ENCODE measurements at places on chromosomes 3 and 15. TPM values are rescaled to one million over a fixed set of nuclear protein-coding genes. Genes with fewer than 3 reads are reported as not detected.

DNA sequence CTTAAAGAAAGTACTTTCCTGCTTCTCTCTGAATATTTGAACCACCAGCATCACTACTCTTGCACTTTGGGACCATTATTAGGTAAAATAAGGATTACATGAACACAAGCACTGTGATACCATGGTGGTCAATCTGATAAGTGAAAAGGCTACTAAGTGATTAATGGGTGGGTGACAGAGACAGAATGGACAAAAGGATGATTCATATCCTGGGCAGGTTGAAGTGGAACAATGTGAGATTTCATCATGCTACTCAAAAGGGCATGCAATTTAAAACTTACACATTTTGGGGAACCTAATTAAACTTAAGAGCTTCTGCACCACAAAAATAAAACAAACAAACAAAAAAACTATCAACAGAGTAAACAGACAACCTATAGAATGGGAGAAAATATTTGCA lies 172.0 kb upstream of the CD96 start:
- H3K27me3 ChIP-seq: no peaks in the 10 kb centered on the region
- H3K4me1 ChIP-seq: no peaks in the 10 kb centered on the region
- no peaks in the 10 kb centered on the region for H3K36me3 ChIP-seq

Gene MME
- total RNA-seq: 3.1 TPM

- H3K27ac ChIP-seq: no peak overlapping the region
- no peak for DNase-seq
- H3K36me3 ChIP-seq: no peaks in the 10 kb centered on the region
- H3K27me3 ChIP-seq: no peaks in the 10 kb centered on the region
- H3K4me1 ChIP-seq: no peaks in the 10 kb centered on the region
- no peak overlapping the region for H3K4me3 ChIP-seq
Measured at GRCh38 chr3:191254098-191254873, 55.2 kb downstream of the OSTN start.

DNA sequence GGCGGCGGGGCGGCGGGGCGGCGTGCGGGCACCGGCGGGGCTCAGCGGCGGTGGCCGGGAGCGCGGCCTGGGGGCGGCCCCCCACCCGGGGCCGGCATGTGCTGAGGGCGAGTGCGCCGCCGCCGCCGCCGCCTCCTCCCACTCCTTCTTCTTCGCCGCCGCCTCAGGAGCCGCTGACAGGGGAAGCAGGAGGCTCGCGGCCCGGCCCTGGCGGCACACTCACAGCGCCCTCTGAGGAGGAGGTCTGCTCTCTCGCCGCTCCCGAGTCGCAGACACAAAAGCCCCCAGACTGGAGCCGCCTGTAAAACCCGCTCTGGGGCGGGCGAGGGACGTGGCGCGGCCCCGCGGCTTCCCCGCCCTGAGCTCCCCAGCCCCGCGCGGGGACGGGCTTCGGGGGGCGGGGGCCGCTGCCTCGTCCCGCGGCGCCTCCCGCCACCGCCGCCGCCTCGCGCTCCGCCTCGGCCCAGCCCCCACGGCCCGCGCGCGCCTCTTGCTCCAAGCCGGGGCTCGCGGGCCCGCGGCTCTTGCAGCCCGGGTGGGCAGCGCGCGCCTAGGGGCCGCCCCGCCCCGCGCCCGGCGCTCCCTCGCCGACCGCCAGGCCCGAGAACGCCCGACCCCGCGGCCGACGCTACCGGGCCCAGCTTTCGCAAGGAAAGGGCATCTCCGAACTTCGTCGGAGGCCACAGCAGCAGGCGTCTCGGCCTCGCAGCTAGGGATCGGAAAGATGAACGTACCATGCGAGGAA lies at the start of gene PYGO1:
PYGO1 (minus strand) TSS at position 276 of the 745 bp plus-strand sequence. CDS start 462 bp downstream, outside the sequence.
- H3K4me1 ChIP-seq: no peaks in the 10 kb centered on the region
- H3K27ac ChIP-seq: peak within 1 kb of the TSS; percentile 89
- H3K4me3 ChIP-seq: peak within 1 kb of the TSS; percentile 78
- DNase-seq: peak; percentile 88
- no peaks in the 10 kb centered on the region for H3K27me3 ChIP-seq

DNA sequence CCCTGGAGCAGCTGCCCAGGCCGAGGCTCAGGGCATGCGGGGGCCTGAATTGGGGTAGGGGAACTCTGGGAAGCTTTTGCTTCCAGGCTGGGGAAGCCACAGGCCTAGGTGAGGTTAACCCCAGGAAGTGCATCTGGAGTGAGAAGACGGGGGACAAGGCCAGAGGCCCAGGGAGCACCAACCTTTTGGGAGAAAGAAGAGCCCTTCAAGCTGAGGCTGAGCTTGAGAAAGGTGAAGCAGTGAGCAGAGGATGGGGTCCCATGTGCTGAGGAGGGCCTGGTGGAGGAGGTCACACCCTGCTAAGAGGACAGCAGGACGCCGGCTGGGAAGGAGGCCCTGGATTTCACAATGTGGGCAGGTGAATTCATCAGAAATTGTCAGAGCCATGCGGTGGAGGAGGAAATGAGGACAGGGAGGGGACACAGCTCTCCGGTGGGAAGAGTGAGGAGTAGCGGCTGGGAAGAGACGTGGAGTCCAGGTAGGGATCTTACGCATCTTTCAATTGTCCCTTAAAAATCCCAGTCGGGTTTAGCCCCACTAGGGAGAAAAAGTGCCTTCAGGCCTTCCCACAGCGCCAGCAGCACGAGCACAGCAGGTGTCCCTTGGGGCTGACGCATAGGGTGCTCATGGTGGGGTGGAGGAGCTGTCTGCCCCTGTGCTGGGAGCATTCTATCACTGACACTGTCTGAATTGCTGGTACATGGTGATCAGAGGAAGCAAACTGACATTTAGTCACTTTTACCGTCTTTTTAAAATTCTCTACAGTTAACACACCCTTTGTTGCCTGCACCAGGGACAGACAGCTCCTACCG lies 50.9 kb downstream of the HCN4 start:
- H3K36me3 ChIP-seq: no peaks in the 10 kb centered on the region
- H3K27ac ChIP-seq: no peak overlapping the region
- DNase-seq: peak; percentile 37
- no peak overlapping the region for H3K4me3 ChIP-seq
- no peaks in the 10 kb centered on the region for H3K27me3 ChIP-seq

DNA sequence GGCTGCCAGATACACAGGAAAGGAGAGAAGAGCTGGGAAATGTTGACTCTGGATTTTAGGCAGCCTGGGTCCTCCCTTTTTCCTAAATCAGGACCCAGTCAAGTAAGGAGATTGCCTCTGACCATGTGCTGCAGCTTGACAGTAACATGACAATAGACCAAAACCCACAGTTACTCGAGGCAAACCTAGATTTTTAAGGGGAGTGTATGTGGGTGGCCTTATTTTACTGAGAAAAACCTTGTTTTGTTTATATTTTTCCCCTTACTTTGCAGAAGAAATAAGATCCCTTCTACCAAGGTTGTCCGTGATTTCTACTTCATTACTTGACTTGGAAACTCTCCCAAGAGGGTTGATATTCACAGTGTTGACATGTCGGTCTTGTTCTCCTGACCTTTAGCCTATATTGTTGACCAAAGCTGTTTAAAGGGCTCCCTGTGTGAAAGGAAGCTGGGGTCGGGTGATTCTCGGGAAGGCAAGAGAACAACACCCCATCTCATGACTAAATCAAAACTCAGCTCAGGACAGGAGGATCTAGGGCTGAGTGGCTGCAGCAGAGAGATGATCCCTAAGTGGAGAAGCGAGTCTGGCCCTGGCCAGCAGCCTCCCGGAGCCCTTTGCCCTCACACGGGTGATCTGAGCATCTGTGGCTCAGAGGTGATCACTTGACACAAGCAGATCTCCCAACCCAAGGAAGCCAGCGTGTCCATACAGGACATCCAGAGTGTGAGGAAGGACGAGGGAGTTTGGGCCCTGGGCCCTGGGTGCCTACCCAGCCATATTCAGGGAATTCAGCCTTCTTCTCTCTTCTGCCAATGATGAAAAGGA lies 31.0 kb upstream of the SLCO2A1 start:
- H3K4me3 ChIP-seq: no peak overlapping the region
- no peaks in the 10 kb centered on the region for H3K36me3 ChIP-seq
- no peaks in the 10 kb centered on the region for H3K4me1 ChIP-seq
- peak; percentile 39 for DNase-seq
- H3K27me3 ChIP-seq: no peaks in the 10 kb centered on the region

DNA sequence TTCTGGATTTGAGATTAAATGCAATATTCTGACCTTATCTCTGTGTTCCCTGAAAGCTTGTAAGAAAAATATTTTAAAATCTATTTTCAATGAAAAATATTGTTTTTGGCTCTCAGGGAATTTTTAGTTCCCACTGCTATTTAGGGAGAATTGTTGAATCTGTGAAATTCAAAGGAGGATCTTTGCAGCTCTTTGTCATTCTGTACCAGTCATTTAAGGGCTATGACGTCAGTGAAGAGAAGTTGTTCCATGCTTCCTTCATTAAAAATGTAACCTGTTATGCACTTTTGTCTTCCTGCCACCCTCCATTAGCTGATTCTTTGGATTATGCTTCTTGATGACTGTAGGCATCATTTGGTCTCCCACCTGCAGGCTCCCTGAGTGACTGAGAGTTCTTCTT lies 427.8 kb upstream of the C2CD4B start:
- H3K27ac ChIP-seq: peak overlapping the region; percentile 89
- peaks cover 10% of the 10 kb centered on the region for H3K4me1 ChIP-seq
- H3K27me3 ChIP-seq: no peaks in the 10 kb centered on the region
- H3K36me3 ChIP-seq: no peaks in the 10 kb centered on the region
- no peak for DNase-seq
- no peak overlapping the region for H3K4me3 ChIP-seq

DNA sequence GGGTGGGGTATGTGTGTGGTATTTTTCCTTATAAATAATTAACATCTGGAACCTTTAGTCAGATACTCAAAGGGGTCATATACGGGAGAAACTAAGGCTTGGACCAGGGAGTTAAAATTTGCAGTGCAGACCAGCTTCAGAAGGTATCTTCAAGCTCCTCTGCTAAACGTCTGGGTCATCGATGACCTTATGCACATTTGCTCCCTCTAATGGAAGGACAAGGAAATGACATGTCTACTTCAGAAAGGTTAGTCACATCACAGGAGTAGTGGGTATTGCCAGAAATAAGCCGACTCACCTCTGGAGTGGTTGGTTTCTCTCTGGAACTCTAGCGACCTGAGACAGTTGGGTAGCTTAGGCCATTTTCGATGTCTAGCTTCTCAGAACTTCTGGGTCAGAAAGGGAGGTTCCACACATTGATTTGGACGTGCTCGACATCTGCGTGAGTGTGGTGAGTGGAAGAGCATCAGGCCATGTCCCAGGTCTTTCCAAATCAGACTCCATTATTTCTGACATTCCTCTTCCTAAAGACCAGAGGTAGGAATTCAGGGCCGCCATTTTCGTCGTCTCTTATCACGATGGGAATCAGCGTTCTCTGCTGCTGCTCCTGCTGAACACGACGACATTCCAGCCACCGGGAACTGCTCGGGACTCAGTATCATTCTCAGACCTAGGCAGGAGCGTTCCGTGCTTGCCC lies 31.8 kb upstream of the RASA2 start:
- H3K36me3 ChIP-seq: no peaks in the 10 kb centered on the region
- H3K27me3 ChIP-seq: no peaks in the 10 kb centered on the region
- no peak overlapping the region for H3K27ac ChIP-seq
- H3K4me3 ChIP-seq: no peak overlapping the region
- no peaks in the 10 kb centered on the region for H3K4me1 ChIP-seq

- no peaks in the 10 kb centered on the region for H3K36me3 ChIP-seq
- H3K4me1 ChIP-seq: no peaks in the 10 kb centered on the region
- no peaks in the 10 kb centered on the region for H3K27me3 ChIP-seq
- no peak overlapping the region for H3K27ac ChIP-seq
- H3K4me3 ChIP-seq: no peak overlapping the region
Measured at GRCh38 chr15:89686522-89686921, 4.0 kb downstream of the PEX11A start.

DNA sequence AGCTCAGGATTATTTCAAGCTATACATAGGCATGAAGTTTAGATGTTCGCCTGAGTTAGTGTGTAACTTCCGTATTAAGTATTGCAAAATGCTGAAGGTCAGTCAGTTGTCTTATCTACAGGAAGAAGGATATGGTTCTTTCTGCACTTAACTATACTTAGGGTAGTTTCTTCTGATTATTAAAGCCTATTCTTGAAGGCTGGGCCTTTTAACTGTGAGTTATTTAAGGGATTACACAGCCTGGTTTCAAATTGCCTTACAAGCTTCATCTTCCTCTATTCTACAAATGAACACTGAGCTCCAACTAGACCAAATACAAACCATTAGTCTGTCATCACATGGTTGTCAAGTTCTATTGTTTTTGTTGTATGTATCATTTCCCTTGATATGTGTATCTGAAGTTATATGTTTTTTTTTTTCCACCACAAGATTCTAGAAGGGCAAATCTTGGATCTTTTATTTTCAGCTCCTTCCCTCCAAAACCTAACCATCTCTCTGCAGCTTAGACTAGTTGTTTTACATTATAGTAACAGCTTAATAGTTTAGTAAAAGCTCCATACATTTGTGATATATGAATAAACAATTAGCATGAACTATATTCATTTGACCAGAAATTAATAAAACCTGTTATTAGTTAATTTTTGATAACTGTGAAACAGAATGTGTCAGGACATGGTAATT lies 272.9 kb upstream of the KCNMB2 start:
- no peak for DNase-seq
- no peaks in the 10 kb centered on the region for H3K27me3 ChIP-seq
- no peaks in the 10 kb centered on the region for H3K4me1 ChIP-seq

DNA sequence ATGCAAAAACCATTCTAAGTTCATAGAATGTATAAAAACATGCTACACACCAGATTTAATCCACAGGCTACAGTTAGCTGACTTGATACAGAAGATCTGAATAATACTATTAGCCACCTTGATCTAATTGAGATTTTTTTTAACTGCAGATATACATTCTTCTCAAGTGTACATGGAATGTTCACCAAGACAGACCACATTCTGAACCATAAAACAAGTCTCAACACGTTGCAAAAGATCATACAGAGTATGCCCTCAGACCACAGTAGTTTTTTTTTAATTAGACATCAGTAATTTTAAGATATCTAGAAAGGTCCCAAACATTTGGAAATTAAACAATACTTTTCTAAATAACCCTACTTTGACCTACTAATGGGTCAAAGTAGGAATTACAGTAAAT lies 83.3 kb downstream of the FGF7 start:
- DNase-seq: no peak
- H3K4me1 ChIP-seq: no peaks in the 10 kb centered on the region
- H3K27me3 ChIP-seq: no peaks in the 10 kb centered on the region
- H3K27ac ChIP-seq: no peak overlapping the region

Gene GASK1A
- 33.7 TPM for total RNA-seq

Gene ANKUB1
- total RNA-seq: not detected

GRCh38 chr3:53820756-53821580 lies 25.3 kb downstream of the CHDH start:
- no peaks in the 10 kb centered on the region for H3K4me1 ChIP-seq
- no peaks in the 10 kb centered on the region for H3K36me3 ChIP-seq
- no peak overlapping the region for H3K4me3 ChIP-seq
- no peaks in the 10 kb centered on the region for H3K27me3 ChIP-seq
- DNase-seq: peak; percentile 61

GRCh38 chr15:78209646-78210348 lies 24.6 kb downstream of the ACSBG1 start:
- no peak overlapping the region for H3K4me3 ChIP-seq
- H3K4me1 ChIP-seq: no peaks in the 10 kb centered on the region
- no peaks in the 10 kb centered on the region for H3K27me3 ChIP-seq
- DNase-seq: no peak

Gene NIT2
- total RNA-seq: 34.0 TPM

GRCh38 chr15:52020221-52021085 lies 1.4 kb downstream of the MAPK6 start:
- H3K4me1 ChIP-seq: no peaks in the 10 kb centered on the region
- DNase-seq: no peak
- H3K27me3 ChIP-seq: no peaks in the 10 kb centered on the region
- H3K36me3 ChIP-seq: no peaks in the 10 kb centered on the region
- H3K4me3 ChIP-seq: peak overlapping the region; percentile 99

Gene SRGAP3
- total RNA-seq: 2.0 TPM

Gene SEMA3G
- total RNA-seq: 23.8 TPM

- DNase-seq: no peak
- no peak overlapping the region for H3K27ac ChIP-seq
- H3K36me3 ChIP-seq: peaks cover 3% of the 10 kb centered on the region
- no peaks in the 10 kb centered on the region for H3K4me1 ChIP-seq
- H3K27me3 ChIP-seq: no peaks in the 10 kb centered on the region
Measured at GRCh38 chr15:52379395-52380106, 83.9 kb upstream of the MYO5C start.

Gene SPSB4
- total RNA-seq: 1.0 TPM

Data from aorta (tissue), 5 donors.